ENCODE measurements at places on chromosomes 12 and 14. TPM values are rescaled to one million over a fixed set of nuclear protein-coding genes. Genes with fewer than 3 reads are reported as not detected.

DNA sequence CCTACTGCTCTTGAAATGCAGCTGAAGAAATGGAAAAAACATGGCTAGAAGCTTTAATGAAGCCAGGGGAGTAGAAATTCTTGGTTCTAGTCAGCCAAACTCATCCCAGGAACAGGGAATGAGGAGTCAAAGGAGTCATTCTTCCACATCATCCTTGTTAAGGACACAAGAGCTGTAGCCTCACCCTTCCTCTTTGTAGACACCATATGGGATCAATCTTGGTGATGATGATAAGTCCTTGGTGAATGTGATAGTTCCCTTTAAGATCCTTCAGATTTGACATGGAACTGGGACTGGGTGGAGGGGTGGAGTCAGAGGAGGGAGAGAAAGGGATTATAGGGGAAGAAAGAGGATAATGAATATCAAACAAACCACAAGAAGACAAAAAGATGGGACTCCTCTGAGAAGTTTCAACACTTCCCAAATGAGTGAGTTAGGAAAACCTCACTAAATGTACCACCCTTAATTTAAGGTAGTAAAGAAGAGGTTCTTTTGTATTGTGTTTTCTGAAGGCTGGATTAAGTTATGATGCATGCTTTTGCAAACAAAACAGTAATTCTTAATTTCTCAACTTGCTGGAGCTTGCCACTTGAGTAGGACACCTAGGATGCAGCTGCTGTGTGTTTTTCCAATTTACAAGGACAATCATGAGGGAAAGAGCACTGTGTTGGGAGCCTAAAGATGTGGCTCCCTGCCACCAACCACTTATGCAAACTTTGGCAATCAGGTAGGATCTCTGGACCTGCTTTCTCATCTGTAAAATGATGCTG lies 104.0 kb downstream of the WIF1 start:
- no peaks in the 10 kb centered on the region for H3K36me3 ChIP-seq
- H3K27ac ChIP-seq = no peak overlapping the region
- H3K4me1 ChIP-seq = no peaks in the 10 kb centered on the region
- H3K27me3 ChIP-seq = no peaks in the 10 kb centered on the region
- H3K4me3 ChIP-seq = no peak overlapping the region

Gene PRIMA1
- polyA plus RNA-seq = not detected

GRCh38 chr14:21989090-21989489 lies 315.5 kb upstream of the OR4E1 start:
- no peaks in the 10 kb centered on the region for H3K27me3 ChIP-seq
- no peaks in the 10 kb centered on the region for H3K4me1 ChIP-seq
- H3K27ac ChIP-seq = no peak overlapping the region
- no peak for DNase-seq
- no peaks in the 10 kb centered on the region for H3K36me3 ChIP-seq

Gene ENDOU
- polyA plus RNA-seq = 0.40 TPM

- H3K27me3 ChIP-seq = no peaks in the 10 kb centered on the region
- no peaks in the 10 kb centered on the region for H3K4me1 ChIP-seq
- DNase-seq = no peak
- H3K4me3 ChIP-seq = no peak overlapping the region
These were observed 74.6 kb upstream of the MYF6 start for GRCh38 chr12:80632835-80633234.

Gene TRPV4
- polyA plus RNA-seq = 3.1 TPM

DNA sequence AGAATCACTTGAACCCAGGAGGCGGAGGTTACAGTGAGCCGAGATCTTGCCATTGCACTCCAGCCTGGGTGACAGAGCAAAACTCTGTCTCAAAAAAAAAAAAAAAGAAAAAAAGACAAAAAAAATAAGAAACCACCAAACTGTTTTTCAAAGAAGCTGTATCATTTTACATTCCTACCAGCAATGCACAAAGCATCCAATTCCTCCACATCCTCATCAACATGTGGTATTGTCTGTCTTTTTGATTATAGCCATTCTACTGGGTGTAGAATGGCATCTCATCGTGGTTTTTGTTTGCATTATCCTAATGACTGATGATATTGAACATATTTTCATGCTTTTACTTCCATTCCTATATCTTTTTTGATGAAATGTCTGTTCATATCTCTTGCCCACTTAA lies 36.2 kb upstream of the GNG2 start:
- H3K4me1 ChIP-seq = peaks cover 13% of the 10 kb centered on the region
- peaks cover 5% of the 10 kb centered on the region for H3K27me3 ChIP-seq
- H3K27ac ChIP-seq = no peak overlapping the region
- no peak overlapping the region for H3K4me3 ChIP-seq
- no peak for DNase-seq
- no peaks in the 10 kb centered on the region for H3K36me3 ChIP-seq

GRCh38 chr14:76131071-76131965 lies 20.4 kb upstream of the GPATCH2L start:
- no peak overlapping the region for H3K27ac ChIP-seq
- DNase-seq = no peak
- no peak overlapping the region for H3K4me3 ChIP-seq
- H3K36me3 ChIP-seq = no peaks in the 10 kb centered on the region
- no peaks in the 10 kb centered on the region for H3K4me1 ChIP-seq

DNA sequence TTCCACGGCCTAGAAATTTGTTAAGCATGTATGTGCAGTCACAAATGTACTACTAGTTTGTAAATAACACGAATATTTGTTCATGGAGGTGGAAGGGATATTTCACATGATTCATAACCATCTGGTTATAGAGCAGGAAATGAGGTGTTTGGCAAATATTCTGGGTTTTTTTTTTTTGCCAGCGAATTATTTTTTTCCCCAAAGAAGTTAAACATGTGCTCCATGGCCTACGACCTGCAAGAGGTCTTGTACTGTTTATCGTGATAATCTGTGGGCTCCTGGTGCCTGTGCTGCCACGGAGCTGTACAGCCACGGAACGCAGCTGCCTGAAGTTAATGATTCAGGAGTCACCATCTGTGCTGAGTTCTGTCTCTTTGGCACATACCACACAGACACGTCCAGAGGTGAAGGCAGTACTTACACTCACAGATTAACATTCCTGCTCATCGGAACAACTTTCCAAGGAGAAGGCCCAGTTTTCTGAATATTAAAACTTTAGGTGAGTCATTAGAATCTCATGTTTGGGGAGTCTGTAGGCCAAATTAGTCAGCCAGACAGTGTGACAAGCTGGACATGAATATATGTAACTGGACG lies 156.3 kb downstream of the TMX1 start:
- H3K4me1 ChIP-seq = no peaks in the 10 kb centered on the region
- no peaks in the 10 kb centered on the region for H3K27me3 ChIP-seq
- DNase-seq = no peak

- no peaks in the 10 kb centered on the region for H3K4me1 ChIP-seq
- H3K27me3 ChIP-seq = no peaks in the 10 kb centered on the region
- H3K27ac ChIP-seq = no peak overlapping the region
- no peaks in the 10 kb centered on the region for H3K36me3 ChIP-seq
- no peak for DNase-seq
- no peak overlapping the region for H3K4me3 ChIP-seq
These were observed 422.2 kb downstream of the APAF1 start for GRCh38 chr12:99067171-99067785.

Gene BBS10
- polyA plus RNA-seq = 1.8 TPM

- H3K36me3 ChIP-seq = no peaks in the 10 kb centered on the region
- no peak overlapping the region for H3K4me3 ChIP-seq
- no peak overlapping the region for H3K27ac ChIP-seq
- no peaks in the 10 kb centered on the region for H3K4me1 ChIP-seq
These were observed 27.7 kb upstream of the DHRS2 start for GRCh38 chr14:23608454-23608853.

GRCh38 chr12:132954471-132955048 lies 1.5 kb downstream of the ZNF605 start:
- no peak overlapping the region for H3K4me3 ChIP-seq
- peaks cover 20% of the 10 kb centered on the region for H3K36me3 ChIP-seq
- H3K27ac ChIP-seq = no peak overlapping the region
- DNase-seq = no peak
- H3K27me3 ChIP-seq = no peaks in the 10 kb centered on the region

GRCh38 chr12:123942238-123942653 lies 30.4 kb downstream of the CCDC92 start:
- H3K4me1 ChIP-seq = peaks cover 26% of the 10 kb centered on the region
- H3K4me3 ChIP-seq = peak overlapping the region; percentile 24
- H3K27me3 ChIP-seq = no peaks in the 10 kb centered on the region

Gene MYO1H
- polyA plus RNA-seq = not detected

DNA sequence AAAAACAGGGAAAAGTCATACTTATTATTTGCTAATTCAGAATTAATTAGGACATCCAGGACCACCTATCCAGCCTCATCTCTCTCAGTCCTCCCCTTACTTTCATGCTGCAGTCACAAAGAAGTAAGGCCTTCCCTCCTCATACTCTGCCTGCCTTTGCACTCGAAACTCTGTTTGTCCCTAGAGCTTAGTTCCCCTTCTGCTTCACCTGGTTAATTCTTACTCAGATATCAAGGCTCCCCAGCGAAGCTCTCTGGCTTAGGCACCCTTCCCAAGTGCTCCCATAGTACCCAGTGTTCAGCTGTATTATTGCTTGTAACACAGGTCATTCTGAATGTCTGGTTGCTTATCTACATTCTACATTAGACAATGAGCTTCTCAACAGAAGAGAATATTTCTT lies 81.3 kb downstream of the ERGIC2 start:
- H3K36me3 ChIP-seq = no peaks in the 10 kb centered on the region
- no peaks in the 10 kb centered on the region for H3K4me1 ChIP-seq
- H3K4me3 ChIP-seq = no peak overlapping the region
- no peak overlapping the region for H3K27ac ChIP-seq

GRCh38 chr14:101950516-101951215 lies 13.7 kb upstream of the DYNC1H1 start:
- H3K36me3 ChIP-seq = no peaks in the 10 kb centered on the region
- H3K4me1 ChIP-seq = peaks cover 17% of the 10 kb centered on the region
- peaks cover 2% of the 10 kb centered on the region for H3K27me3 ChIP-seq

Gene SMIM41
- not detected for polyA plus RNA-seq

- H3K4me1 ChIP-seq = no peaks in the 10 kb centered on the region
- no peak for DNase-seq
These were observed 343.9 kb upstream of the KITLG start for GRCh38 chr12:88924162-88924561.

- H3K4me1 ChIP-seq = no peaks in the 10 kb centered on the region
- no peak for DNase-seq
- H3K4me3 ChIP-seq = no peak overlapping the region
- no peak overlapping the region for H3K27ac ChIP-seq
- no peaks in the 10 kb centered on the region for H3K27me3 ChIP-seq
These were observed 240.5 kb downstream of the C12orf75 start for GRCh38 chr12:105570944-105571343.

DNA sequence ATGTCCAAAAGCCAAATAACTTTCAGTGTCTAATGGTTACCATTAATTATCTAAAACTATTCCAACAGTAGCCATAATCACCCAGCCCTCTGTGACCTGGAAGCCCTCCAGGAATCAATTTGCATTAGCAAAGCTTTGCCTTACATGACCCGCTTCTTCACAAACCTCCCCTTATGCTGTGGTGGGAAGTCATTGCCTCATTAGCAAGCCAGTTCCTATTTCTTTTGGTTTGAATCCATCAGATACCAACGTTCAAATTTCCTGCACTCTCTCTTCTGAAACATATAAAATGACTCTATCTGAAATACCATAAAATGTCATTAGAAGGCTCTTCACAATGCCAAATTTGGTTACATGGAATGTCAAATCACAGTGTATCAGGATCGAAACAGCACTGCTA lies 268.3 kb upstream of the PRKD1 start:
- no peak for DNase-seq
- H3K27me3 ChIP-seq = no peaks in the 10 kb centered on the region
- H3K27ac ChIP-seq = no peak overlapping the region
- no peaks in the 10 kb centered on the region for H3K36me3 ChIP-seq

- no peak overlapping the region for H3K27ac ChIP-seq
- H3K36me3 ChIP-seq = no peaks in the 10 kb centered on the region
- peaks cover 42% of the 10 kb centered on the region for H3K4me1 ChIP-seq
These were observed 136.4 kb upstream of the NCOR2 start for GRCh38 chr12:124703856-124704255.

Gene FOXN4
- not detected for polyA plus RNA-seq

GRCh38 chr14:38174711-38175110 lies 33.0 kb upstream of the SSTR1 start:
- no peaks in the 10 kb centered on the region for H3K4me1 ChIP-seq
- H3K36me3 ChIP-seq = no peaks in the 10 kb centered on the region
- no peak overlapping the region for H3K4me3 ChIP-seq
- no peak overlapping the region for H3K27ac ChIP-seq
- no peaks in the 10 kb centered on the region for H3K27me3 ChIP-seq

DNA sequence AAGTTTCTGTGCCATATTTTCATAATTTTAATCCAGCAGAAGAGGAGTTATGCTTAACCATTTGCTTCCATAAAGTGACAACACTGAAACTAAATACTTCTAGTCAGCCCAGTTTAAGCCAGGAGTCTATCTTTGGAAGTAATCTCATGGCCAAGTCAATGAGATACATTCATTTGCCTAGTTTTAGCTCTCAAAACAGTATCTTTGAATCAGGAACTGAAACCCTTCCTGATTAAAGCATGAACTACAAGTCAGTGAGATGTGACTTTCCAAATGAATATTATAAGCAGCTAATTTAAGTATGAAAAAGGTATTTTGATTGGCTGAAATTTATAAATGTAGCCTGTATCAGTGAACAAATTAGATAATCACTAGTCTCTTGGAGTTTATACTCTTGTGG lies 491.5 kb downstream of the SLC6A15 start:
- no peak overlapping the region for H3K4me3 ChIP-seq
- no peak for DNase-seq
- no peak overlapping the region for H3K27ac ChIP-seq
- H3K36me3 ChIP-seq = no peaks in the 10 kb centered on the region

Data from CD14-positive monocyte (primary cell).